ENCODE measurements at places on chromosomes 2 and 18.

- H3K27me3 ChIP-seq, result no peaks in the 10 kb centered on the region
- no peaks in the 10 kb centered on the region for H3K36me3 ChIP-seq
- no peak overlapping the region for H3K27ac ChIP-seq
Observed at GRCh38 chr2:139064159-139064558, 284.0 kb upstream of the NXPH2 start.

GRCh38 chr2:58098254-58099095 is 51.9 kb downstream of the VRK2 start:
- H3K27ac ChIP-seq, result no peak overlapping the region
- no peak overlapping the region for H3K4me3 ChIP-seq
- no peaks in the 10 kb centered on the region for H3K27me3 ChIP-seq
- H3K36me3 ChIP-seq, result no peaks in the 10 kb centered on the region
- H3K4me1 ChIP-seq, result no peaks in the 10 kb centered on the region

- peaks cover 12% of the 10 kb centered on the region for H3K27me3 ChIP-seq
- H3K27ac ChIP-seq, result no peak overlapping the region
- no peak overlapping the region for H3K4me3 ChIP-seq
- H3K36me3 ChIP-seq, result no peaks in the 10 kb centered on the region
- DNase-seq, result no peak
Observed at GRCh38 chr2:47595687-47596086, 187.3 kb upstream of the MSH6 start.

- no peak overlapping the region for H3K27ac ChIP-seq
- DNase-seq, result no peak
Observed at GRCh38 chr18:22613788-22614187, 196.1 kb upstream of the CTAGE1 start.

DNA sequence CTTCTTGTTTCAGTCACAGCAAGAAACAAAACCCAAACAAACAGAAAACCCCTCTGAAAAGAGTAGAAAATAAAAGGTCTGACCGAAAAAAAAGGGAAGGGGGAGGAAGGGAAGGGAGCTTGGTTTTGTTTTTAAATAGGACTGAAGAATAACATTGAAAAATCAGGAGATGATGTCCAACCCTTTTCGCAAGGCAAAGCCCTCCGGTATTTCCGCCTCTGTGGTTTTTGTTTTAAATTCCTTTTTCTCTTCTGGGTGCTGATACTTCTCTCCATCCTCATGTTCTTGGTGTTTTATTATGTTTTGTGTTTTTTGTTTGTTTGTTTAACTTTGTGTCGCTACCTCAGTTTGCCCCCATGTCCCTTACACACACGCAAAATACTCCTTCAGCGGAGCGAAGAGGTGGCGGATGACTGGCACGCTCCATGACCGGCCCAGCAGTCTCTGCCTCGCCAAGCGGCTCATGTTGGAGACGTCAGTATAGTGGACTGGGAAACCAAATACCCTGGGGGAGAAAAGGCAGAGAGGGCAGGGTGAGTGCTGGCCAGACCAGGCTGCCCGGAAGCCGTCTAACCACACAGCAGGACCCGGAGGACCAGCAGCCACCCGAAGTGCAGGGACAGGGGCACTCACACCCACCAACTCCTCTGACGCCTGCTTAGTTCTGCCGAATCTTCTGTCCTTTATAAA is 65.7 kb upstream of the POMC start:
- H3K4me1 ChIP-seq, result no peaks in the 10 kb centered on the region
- no peak overlapping the region for H3K4me3 ChIP-seq
- H3K36me3 ChIP-seq, result peaks cover 14% of the 10 kb centered on the region
- no peaks in the 10 kb centered on the region for H3K27me3 ChIP-seq
- no peak for DNase-seq
- H3K27ac ChIP-seq, result no peak overlapping the region

GRCh38 chr2:19839438-19839837 is 62.3 kb downstream of the TTC32 start:
- H3K27me3 ChIP-seq, result no peaks in the 10 kb centered on the region
- H3K4me1 ChIP-seq, result no peaks in the 10 kb centered on the region
- no peak for DNase-seq
- H3K27ac ChIP-seq, result no peak overlapping the region
- H3K4me3 ChIP-seq, result no peak overlapping the region

DNA sequence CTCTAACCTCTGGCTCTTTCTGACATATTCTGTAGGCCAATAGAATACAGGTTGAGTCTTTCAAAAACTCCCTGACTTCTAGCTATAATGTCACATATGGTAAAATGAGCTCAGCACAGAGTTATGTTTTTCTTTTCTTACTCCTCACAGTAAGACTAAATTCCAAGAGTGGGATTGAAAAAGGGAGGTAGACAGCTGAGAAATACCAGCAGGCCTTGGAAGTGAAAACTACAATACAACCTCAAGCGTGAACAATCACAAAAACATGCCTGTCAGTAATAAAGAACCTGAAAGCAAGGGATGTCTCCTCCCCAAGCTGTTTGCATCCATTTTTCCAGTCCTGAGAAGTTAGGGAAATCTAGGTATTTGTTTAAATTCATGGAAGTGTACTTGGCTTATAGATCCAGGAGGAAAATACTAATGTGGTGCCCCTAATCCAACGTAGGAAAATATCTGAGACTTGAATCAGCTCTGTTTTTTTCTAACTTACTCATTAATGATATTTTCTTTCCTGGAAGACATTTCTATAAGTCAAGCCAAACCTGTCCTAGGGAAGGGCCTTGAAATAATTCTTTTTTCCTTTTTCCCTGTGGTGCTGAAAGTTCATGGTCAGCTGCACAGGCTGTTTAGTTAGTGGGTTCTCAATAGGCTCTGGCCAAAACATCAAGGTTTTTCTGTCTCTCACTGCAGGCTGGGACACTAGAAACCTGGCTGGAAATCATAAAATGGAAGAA is 167.9 kb upstream of the SPATS2L start:
- H3K36me3 ChIP-seq, result no peaks in the 10 kb centered on the region
- no peaks in the 10 kb centered on the region for H3K27me3 ChIP-seq
- no peak for DNase-seq

- H3K4me1 ChIP-seq, result no peaks in the 10 kb centered on the region
- no peak overlapping the region for H3K27ac ChIP-seq
- H3K27me3 ChIP-seq, result peaks cover 25% of the 10 kb centered on the region
- H3K4me3 ChIP-seq, result no peak overlapping the region
- no peaks in the 10 kb centered on the region for H3K36me3 ChIP-seq
Observed at GRCh38 chr18:72542342-72542741, 1.8 kb downstream of the CBLN2 start.

DNA sequence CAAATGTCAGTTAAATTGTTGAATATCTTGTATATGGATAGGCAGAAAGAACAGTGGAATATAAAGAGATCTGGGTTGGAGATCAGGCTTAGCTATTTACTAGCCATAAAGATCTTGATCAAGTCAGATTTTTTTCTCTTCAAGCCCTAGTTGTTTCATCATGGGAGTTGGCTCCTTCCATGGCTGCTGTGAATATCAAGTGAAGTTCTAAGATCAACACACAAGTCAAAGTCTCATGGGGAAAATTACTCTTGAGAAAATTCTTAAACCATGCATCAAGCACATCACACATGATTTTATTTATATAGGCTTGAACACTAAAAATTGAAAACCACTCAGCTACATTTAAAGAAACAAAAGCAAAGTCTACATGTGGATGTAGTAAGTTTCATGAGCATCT is 79.8 kb downstream of the C1D start:
- no peaks in the 10 kb centered on the region for H3K4me1 ChIP-seq
- no peak overlapping the region for H3K4me3 ChIP-seq
- no peak overlapping the region for H3K27ac ChIP-seq
- peaks cover 2% of the 10 kb centered on the region for H3K27me3 ChIP-seq
- DNase-seq, result no peak

GRCh38 chr2:10524341-10524740 is 76.2 kb upstream of the ODC1 start:
- H3K36me3 ChIP-seq, result no peaks in the 10 kb centered on the region
- H3K4me1 ChIP-seq, result no peaks in the 10 kb centered on the region
- no peak overlapping the region for H3K27ac ChIP-seq
- H3K27me3 ChIP-seq, result no peaks in the 10 kb centered on the region

- DNase-seq, result no peak
- no peaks in the 10 kb centered on the region for H3K36me3 ChIP-seq
- H3K4me3 ChIP-seq, result no peak overlapping the region
- peaks cover 3% of the 10 kb centered on the region for H3K27me3 ChIP-seq
- no peaks in the 10 kb centered on the region for H3K4me1 ChIP-seq
- no peak overlapping the region for H3K27ac ChIP-seq
Observed at GRCh38 chr18:374721-375168, 106.9 kb upstream of the THOC1 start.

DNA sequence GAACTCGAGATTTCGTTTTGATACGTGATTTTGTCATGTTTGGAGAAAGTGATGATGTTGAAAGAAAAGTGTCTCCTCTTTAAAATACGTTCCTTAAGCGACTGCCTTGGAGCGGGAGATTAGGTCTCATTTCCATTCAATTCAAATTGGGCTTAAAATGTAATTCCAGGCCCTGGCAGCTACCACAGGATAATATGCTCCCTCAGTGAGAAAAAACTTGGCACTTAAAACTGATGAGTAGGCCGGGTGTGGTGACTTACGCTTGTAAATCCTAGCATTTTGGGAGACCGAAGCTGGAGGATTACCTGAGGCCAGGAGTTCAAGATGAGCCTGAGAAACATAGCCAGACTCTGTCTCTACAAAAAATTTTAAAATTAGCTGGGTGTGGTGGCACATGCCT is 146.3 kb upstream of the L3MBTL4 start:
- no peak overlapping the region for H3K4me3 ChIP-seq
- H3K4me1 ChIP-seq, result no peaks in the 10 kb centered on the region
- no peak for DNase-seq
- H3K36me3 ChIP-seq, result no peaks in the 10 kb centered on the region
- H3K27me3 ChIP-seq, result peaks cover 3% of the 10 kb centered on the region

- DNase-seq, result no peak
- no peaks in the 10 kb centered on the region for H3K36me3 ChIP-seq
- no peak within 1 kb of the TSS for H3K4me3 ChIP-seq
- no peak within 1 kb of the TSS for H3K27ac ChIP-seq
- peaks cover 33% of the 10 kb centered on the region for H3K27me3 ChIP-seq
Observed at GRCh38 chr2:126898636-126899035, at the start of gene TEX51. Gene TEX51, plus strand, starts transcription at chr2:126898890. Its CDS starts 29 bp downstream, at chr2:126898919.

DNA sequence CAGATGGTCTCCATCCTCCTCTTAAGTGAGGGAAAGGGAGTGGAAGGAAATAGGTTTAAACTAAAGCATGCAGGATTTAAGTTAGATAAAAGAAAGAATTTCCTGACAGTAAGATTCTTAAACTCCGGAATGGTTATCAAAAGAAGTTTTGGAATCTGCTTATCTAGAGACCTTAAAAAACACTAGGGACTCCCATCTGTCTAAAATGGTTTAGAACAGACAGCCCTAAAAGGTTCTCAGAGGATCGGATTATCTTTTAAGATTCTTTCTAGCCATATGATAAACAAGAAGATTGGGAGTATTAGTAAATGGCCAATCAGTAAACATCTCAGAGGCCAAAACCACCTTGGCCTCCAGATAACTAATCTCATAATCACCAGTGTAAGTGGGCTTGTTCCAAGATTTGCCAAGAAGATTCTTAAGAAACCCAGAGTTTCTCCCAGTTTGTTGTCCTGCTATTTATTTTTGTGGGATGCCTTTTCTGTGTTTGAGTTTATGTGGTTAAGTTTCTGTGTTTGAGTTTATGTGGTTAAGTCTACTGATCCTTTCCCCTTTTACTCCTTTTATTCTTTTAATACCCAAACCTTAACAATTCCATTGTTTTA is 314.9 kb upstream of the NRP2 start:
- no peak for DNase-seq
- H3K4me1 ChIP-seq, result no peaks in the 10 kb centered on the region
- no peak overlapping the region for H3K4me3 ChIP-seq
- H3K27ac ChIP-seq, result no peak overlapping the region
- no peaks in the 10 kb centered on the region for H3K36me3 ChIP-seq

DNA sequence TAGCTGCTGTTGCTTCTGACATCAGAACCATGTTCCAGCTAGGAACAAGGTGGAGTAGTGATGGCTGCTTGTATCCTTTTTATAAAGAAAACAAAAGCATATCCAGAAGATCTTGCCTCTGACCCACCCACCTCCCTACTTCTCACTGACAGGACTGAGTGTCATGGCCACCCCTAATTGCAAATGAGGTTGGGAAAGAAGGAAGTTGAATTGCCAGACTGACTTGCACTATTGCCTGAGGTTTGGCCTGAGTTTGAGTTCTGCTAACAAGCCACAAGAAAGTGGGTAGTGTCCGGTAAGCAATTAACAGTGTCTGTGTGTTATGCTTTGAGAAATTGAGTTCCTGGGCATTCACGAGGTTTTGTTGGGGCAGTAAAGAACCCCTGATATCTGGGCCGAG is 22.8 kb downstream of the SGPP2 start:
- no peak overlapping the region for H3K27ac ChIP-seq
- DNase-seq, result no peak
- H3K4me3 ChIP-seq, result no peak overlapping the region
- H3K36me3 ChIP-seq, result no peaks in the 10 kb centered on the region
- no peaks in the 10 kb centered on the region for H3K4me1 ChIP-seq
